KBM-7 (cell line): ENCODE measurements at places on chromosomes 11 and 22.

- DNase-seq, result no peak
Measured at GRCh38 chr11:125373426-125374391, 122.4 kb downstream of the FEZ1 start.

- no peak for DNase-seq
Measured at GRCh38 chr11:2273771-2274170, 3.4 kb upstream of the ASCL2 start.

DNA sequence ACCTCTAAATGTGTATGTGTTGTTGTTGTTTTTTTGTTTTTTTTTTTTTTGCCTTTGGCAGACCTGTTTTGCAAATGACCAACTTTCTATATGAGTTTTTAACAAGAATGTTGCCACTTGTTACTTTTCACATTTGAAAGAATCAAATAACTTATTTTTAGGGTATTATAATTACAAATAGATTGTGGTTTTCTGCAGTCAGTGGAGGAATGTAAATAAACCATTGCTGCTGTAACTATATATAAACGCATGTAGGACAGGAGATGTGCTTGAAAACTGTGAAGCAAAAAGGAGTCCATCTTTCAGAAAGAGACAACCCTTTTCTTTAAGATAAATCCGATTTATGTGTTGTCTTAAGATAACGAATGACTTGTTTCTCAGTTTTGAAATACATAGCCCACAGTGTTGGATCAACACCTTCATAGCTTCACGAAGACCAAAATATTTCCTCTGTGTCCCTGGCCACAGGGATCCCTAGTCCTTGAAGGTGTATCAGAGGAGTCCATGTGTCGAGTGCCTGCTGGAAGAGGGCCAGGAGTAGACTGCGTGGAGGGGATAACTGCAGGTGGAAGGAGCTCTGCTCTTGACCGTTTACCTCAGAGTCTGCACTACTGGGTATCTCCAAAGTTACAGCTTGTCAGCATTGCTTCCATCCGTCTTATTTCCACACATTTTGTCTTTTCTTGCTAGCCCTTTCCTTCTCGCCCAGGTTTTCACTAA, 24.7 kb downstream of the TNRC6B start:
- no peak for DNase-seq

- DNase-seq, result no peak
Measured at GRCh38 chr11:120137187-120137610, 714 bp downstream of the TRIM29 start.

DNA sequence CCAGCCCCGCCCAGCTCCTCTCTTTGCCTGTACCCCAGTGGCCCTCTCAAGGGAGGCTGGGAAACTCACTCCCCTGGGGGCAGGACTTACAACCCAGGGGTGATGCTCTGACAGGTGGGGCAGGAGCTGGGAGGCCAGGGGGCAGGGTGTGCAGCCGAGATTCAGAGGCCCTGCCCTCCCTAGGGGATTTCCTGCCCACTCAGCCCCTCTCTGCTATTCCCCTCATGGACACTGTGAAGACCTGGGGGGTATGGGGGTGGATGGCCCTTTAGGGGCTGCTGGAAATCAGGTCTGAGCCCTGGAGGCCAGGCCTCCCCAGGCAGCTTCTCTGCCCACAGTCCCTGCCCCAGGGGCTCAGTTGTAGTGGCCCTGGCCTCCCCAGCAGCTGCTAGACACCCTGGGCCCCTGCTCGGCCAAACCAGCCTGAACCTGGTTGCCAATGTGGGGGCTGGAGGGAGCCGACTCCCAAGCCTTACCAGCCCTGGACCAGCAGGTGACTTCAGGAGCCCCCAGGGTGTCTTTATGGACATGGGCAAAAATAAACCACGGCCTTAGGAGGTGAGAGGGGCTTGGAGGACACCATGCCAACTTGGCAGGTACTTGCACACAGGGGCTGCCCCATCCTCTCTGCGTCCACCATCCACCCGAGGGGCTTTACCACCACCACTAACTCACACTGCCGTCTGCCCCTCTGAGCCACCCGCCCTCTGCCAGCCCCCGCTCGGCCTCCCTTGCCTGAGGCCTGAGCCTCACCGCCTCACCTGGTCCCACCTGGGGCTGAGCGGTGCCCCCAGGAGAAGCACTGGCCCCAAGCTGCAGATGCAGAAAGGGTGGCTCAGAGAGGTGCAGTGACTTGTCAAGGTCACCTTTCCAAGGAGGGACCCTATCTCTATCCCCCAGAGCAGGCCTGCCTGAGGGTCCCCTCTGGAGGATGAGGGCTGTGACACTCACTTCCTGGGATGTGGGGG, 2.8 kb upstream of the PHLDA2 start:
- DNase-seq, result no peak

DNA sequence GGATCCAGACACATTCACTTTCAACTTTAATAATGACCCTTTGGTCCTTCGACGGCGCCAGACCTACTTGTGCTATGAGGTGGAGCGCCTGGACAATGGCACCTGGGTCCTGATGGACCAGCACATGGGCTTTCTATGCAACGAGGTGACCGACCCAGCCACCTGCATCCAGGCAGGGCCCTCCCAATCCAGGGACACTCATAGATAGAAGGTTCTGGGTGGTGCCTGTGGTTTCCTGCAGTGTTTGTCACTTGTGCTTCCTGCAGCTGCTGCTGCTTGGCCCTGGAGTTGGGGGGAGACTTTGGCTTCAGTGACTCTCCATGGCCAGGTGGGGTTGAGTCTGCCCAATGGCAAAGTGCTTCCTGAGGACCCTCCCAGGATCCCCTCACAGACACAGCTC, 7.3 kb downstream of the APOBEC3B start:
- no peak for DNase-seq

DNA sequence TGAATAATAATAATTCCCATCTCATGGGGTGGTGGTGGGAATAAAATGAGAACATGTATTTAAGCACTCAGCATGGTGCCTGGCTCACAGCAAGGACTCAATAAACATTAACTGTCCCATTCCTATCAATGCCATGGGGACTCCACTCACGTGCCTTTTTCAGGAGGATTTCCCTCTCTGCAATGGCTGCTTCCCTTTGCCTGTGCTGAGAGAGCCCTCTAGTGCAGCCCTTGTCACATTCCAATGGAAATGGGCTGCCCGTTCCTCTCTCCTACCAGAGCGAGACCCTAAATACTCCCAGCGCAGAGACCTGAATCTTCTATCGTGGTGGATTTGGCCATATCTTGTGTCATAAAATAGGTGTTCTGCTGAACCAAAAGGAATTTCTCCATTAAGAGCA, 621.5 kb upstream of the B3GAT1 start:
- DNase-seq, result no peak

- DNase-seq, result no peak
Measured at GRCh38 chr11:125457814-125458343, 38.2 kb downstream of the FEZ1 start.

DNA sequence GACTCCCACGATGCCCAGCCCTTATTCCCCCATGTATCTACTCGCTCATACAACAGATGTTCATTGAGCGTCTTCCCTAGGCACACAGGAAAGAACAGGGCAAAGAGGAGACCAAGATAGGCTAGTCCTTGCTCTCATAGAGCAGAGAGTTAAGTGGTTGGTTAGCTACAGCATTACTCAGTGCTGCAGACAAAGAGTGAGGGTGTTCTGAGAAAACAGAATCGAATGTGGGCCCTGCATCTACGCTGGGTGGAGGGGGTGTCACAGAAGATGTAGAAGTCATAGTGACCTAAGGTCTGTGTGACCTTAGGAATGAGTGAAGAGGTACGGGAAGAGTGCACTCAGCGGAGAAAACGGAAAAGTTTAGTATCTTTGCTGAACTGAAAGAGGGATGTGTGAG, 12.3 kb downstream of the PSMD13 start:
- no peak for DNase-seq

GRCh38 chr11:32396991-32397390, 38.3 kb downstream of the WT1 start:
- no peak for DNase-seq
